Tibial artery (tissue), 4 donors: ENCODE measurements at places on chromosomes 1 and 21.

GRCh38 chr21:30211071-30211470, 4.8 kb downstream of the CLDN8 start:
- H3K27ac ChIP-seq: no peak overlapping the region
- no peaks in the 10 kb centered on the region for H3K27me3 ChIP-seq
- H3K4me3 ChIP-seq: no peak overlapping the region
- no peak for DNase-seq

- peaks cover 47% of the 10 kb centered on the region for H3K27me3 ChIP-seq
- no peak for DNase-seq
- H3K27ac ChIP-seq: no peak overlapping the region
- H3K36me3 ChIP-seq: no peaks in the 10 kb centered on the region
Observed at GRCh38 chr1:228012555-228012954, 5.8 kb downstream of the WNT3A start.

- peaks cover 63% of the 10 kb centered on the region for H3K4me1 ChIP-seq
- H3K4me3 ChIP-seq: no peak overlapping the region
- H3K36me3 ChIP-seq: no peaks in the 10 kb centered on the region
- H3K27ac ChIP-seq: peak overlapping the region; percentile 98
Observed at GRCh38 chr1:54299037-54299436, 99.1 kb downstream of the MRPL37 start.

GRCh38 chr21:44984792-44985440, 45.1 kb downstream of the SLX9 start:
- peak; percentile 91 for DNase-seq
- H3K36me3 ChIP-seq: no peaks in the 10 kb centered on the region
- no peaks in the 10 kb centered on the region for H3K27me3 ChIP-seq
- H3K4me3 ChIP-seq: no peak overlapping the region
- H3K4me1 ChIP-seq: peaks cover 41% of the 10 kb centered on the region

DNA sequence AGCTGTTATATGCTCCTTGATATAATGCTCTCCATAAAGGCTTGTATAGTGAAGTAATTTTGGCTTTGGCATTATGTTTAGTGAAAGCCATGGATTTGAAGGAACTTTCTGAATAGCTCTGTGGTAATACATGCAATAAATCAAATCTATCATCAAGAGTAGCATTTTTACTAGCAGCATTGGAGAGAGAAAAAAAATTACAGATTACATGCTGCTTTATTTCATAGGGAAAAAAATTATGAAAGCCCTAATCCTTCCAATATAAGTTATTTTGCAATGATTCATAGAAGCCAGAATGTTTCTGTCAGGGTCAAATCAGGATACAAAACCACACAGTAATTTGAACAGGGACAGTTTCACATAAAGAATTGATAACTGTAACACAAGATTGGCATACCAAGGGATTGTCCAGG, 250.0 kb downstream of the SPATA17 start:
- peaks cover 4% of the 10 kb centered on the region for H3K4me1 ChIP-seq
- no peak for DNase-seq
- no peaks in the 10 kb centered on the region for H3K27me3 ChIP-seq
- H3K36me3 ChIP-seq: no peaks in the 10 kb centered on the region
- H3K4me3 ChIP-seq: no peak overlapping the region
- no peak overlapping the region for H3K27ac ChIP-seq

GRCh38 chr1:39849203-39849602, 34.1 kb downstream of the TRIT1 start:
- no peak overlapping the region for H3K4me3 ChIP-seq
- DNase-seq: no peak
- no peak overlapping the region for H3K27ac ChIP-seq
- H3K4me1 ChIP-seq: no peaks in the 10 kb centered on the region

- no peak for DNase-seq
- H3K4me1 ChIP-seq: peaks cover 58% of the 10 kb centered on the region
- no peaks in the 10 kb centered on the region for H3K36me3 ChIP-seq
- H3K27ac ChIP-seq: no peak overlapping the region
Observed at GRCh38 chr1:32020339-32020738, 6.7 kb downstream of the KHDRBS1 start.

GRCh38 chr1:205763980-205764379, 11.3 kb downstream of the RAB29 start:
- H3K4me1 ChIP-seq: no peaks in the 10 kb centered on the region
- no peak for DNase-seq
- H3K36me3 ChIP-seq: peaks cover 2% of the 10 kb centered on the region
- no peak overlapping the region for H3K4me3 ChIP-seq
- no peaks in the 10 kb centered on the region for H3K27me3 ChIP-seq

DNA sequence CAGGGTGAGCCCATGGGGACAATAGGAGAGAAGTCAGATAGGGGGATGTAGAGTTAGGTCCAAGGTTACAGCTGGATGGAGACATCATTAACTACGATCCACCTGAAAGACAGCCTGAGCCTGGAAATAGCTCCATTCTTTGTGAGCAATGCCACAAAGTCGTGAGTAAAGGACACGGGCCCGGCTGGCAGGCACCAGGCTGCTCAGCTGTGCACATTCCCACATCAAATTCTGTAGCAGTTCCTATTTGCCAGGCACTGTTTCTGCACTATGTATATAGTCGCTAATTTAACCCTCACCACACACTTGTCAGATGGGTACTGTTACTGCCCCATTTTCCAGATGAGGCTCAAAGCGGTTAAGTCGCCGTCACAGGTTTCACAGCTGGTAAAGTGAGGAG, 338.0 kb upstream of the KAZN start:
- no peak overlapping the region for H3K4me3 ChIP-seq
- no peaks in the 10 kb centered on the region for H3K4me1 ChIP-seq
- no peaks in the 10 kb centered on the region for H3K27me3 ChIP-seq
- H3K27ac ChIP-seq: no peak overlapping the region
- no peaks in the 10 kb centered on the region for H3K36me3 ChIP-seq
